ENCODE measurements at places on chromosomes 16 and 17.

DNA sequence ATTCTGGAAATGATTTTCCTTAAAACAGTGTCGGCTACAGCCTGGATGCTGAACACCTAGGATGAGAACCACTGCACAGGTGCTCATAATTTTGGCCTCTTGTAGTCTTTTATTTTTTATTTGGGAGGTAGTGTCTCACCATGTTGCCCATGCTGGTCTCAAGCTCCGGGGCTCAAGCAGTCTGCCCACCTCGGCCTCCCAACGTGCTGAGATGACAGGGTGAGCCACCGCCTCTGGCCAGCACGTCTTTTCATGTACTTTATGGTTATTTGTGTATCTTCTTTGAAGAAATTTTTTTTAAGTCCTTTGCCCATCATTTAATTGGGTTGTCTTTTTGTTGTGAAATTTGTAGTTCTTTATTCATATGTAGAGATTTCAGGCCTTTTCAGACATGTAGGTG, 58.0 kb downstream of the WDR45B start:
- DNase-seq = no peak

DNA sequence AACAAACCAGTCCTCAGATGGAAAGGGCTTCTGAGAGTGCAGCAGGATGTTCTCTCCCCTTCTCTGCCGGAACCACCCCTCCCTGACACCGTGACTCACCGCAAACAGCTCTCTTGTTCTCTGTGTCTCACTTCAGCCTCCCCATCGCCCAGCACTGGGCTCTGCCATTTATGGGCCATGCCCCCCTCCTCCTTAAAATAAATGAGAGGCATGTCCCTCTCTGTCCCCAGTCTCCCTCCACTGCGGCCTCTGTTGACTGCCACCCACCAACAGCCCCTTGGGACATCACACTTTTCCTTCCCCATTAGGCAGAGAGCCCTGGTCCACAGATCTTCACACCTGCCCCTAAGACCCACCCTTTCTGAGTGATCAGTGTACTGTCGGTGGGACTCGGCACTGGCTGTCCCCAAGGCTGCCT, 6.3 kb downstream of the CCDC102A start:
- peak; percentile 62 for DNase-seq

- DNase-seq = no peak
Observed at GRCh38 chr17:50371526-50371925, 1.5 kb downstream of the MRPL27 start.

DNA sequence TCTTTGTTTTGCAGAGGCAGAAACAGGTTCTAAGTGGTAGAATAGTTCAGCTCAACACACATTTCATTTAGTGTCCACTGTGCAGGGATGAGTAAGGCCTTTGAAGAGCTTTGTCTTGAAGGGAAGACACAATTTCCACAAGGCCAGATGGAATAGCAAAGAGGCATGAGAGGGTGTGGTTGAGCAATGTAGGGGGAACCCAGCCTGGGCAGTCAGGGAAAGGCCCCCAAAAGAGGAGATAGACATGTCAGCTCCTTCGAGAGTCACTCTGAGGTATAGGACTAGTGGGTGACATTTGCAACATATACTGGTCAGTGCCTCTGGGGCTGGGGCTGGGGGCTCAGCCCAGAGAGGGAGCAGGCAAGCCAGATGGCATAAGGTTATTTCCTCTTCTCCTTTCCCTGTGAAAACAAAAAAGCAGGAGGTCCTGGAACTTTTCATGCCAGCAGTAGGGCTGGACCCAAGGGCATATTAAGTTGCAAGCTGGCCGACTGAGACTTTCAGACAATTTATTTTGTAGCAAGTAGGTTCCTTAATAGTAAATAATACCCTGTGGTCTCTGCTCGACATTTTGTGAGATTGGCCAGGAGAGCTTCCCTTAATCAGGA, 7.1 kb downstream of the ALKBH5 start:
- DNase-seq = no peak
